BJ (cell line): ENCODE measurements at places on chromosomes 3 and 15.
A peak's percentile ranks its signal among the peaks of the same experiment; 100 is the strongest.

DNA sequence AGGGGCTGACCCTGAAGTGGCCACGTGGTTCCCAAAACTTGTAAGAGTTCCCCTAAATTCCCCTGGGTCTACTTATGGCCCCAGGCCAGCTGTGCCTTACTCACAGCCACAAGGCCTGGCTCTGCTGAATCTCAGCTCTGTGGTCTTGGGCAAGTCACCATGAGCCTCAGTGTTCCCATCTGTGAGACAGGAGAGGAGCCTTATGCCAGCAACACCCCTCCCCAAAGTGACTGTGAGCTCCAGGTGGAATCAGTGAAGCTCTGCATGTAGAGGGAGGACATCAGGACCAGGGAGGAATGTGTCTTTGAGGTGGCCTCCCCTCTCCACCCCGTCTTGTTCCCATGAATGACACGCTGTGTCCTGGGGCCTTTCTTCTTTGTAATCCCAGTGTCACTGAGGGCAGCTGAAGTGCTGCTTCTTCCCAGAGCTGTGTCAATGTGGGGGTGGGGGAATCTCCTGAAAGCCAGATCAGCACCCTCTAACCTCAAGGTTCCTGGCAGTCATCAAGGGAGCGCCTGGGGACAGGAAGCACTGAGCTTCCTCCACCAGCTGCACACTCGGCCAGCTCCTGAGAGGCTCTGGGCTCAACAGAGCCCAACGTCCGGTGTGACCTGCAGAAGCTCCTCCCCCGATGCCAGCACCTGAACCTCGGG lies 258.9 kb downstream of the UACA start:
- no peak for DNase-seq

DNA sequence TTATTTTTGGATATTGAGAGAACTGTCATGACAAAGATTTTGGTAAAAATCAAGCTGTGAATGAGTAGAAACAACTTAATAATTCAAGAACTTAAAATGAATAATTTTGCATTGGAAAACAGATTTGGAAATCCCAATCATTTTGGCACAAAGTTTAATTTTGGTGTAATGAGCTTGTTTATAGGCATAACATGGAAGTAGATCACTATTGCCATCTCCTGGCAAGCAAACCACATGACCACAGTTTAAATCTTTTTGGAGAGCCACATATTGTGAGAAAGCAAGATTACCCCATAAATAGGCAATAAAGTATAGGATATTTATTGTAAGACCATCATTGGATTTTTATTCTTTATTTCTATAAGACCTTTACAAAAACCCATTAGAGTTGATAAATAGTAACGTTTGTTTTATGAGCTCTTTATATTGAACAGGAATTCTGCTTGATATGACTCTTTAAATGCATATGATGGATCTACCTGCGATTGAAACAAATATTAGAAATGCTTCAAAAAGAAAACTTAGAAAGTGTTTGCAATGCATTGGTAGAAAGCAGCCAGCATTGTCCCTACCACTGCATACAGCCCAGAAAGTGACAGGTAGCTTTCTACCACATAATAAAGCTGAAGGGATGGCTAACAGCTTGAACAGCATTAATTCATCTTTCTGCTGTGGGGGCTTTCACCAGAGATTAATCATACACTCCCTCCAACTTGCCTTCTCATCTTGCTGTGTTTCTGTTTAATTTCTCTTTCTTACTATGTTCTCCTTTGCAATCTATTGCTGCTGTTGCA lies 766.8 kb downstream of the TBL1XR1 start:
- peak; percentile 13 for DNase-seq

GRCh38 chr15:44314512-44314911 lies 26.0 kb downstream of the GOLM2 start:
- DNase-seq, result no peak

DNA sequence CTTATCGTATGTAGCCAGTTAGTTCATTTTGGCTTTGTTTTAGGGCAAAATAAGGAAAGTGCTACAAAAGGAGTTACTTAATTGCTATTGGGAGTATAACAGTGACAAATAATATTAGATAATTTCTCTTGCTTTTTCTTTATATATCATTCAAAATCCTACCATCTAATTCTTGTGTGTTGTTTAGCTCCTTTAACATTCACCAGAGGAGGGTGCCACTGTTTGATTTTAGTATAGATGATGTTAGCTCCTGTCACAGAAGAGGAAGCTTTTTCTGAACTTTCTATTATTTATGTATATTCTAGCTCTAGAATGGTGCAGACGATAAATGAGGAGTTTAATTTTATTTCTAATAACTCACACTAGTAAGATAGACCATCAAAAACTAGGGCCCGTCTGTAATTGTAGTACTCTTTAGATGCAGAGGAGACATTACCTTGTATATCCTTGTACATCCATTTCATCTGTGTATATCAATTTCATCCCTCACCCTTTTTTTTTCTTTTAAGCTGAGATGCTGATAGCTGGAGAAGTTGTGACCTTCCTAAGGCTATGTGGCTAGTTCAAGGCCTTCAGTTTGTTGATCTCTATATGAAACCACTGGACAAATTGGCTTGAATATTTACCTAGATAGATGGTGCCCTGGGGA lies 3.0 kb downstream of the PPM1L start:
- no peak for DNase-seq

- no peak for DNase-seq
These were observed 235.3 kb upstream of the ST8SIA2 start for GRCh38 chr15:92158426-92158825.

DNA sequence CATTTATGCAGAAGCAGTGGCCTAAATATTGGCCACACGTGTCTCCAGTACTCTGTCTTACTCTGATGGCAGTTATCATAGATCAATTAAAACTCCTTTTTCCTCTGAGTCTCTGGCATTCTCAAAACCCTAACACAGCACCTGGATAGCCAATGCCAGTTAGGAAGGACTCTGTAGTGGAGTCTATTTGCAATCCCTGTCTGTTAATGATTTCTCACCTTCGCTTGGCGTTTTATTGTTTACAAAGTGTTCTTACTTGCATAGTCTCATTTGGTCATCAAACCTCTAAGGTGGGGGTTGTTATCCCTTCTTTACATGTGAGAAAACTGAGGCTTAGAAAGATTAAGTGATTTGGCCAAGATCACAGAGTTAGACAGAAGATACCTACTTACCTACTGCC lies 258.8 kb downstream of the IL5RA start:
- no peak for DNase-seq

GRCh38 chr15:79593119-79593869 lies 161.2 kb downstream of the MINAR1 start:
- no peak for DNase-seq

DNA sequence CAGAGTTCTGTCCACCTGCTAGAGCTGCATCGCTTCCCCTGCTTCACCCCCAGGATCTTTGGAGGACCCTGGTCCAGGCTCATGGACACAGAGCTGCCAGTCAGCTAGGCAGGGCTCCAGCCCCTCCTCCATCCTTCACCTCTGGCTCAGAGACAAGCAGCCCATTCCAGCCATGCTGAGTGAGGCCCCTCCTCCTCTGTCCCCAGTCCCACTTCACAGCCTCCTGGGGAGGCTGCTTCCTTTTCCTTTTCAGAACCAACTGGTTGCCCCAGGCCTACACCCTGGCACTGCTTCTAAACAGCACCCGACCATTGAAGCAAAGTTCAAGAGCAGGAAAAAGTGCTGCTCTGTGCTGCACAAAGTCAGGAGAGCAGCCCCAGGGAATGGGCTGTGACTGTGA lies 22.2 kb downstream of the IQSEC1 start:
- DNase-seq, result no peak

- peak; percentile 96 for DNase-seq
These were observed 74.6 kb upstream of the LEKR1 start for GRCh38 chr3:156751461-156752025.

DNA sequence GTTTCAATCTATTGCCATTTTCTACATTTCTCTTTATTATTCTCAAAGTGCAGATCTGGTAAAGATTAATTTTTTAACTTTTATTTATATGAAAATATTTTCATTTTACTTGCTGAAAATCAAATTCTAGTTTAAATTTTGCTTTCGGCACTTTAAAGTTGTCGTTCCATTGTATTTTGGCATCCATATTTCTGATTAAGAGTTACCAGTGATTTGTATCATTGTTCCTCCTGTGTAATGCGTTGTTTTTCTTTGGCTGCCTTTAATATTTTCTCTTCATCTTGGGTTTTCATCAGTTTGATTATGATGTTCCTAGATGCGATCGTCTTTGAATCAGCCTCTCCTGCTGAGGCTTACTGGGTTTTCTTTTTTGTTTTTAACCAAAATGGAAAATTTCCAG lies 97.3 kb downstream of the SPATA16 start:
- no peak for DNase-seq

- no peak for DNase-seq
These were observed 99.9 kb upstream of the IGSF10 start for GRCh38 chr3:151560738-151561137.

GRCh38 chr3:127992127-127992526 lies 60.1 kb upstream of the SEC61A1 start:
- DNase-seq, result no peak

DNA sequence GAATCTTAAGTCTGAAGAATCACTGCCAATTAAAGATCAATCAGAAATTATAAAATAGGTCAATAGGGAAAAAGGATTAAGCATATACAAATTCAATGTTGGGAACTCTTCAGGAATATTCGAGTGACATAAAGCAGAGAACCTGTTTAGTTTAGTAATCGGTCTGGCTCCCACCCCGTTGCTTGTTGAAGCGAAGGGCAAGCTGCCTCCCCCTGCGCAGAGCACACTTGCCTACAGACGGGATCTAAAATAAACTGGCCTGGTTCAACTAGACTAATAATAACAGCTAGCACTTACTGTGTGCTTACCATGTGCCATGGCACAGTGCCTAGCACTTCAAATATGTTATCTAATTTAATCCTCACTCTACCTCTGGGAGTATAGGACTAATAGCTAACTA lies 8.6 kb downstream of the SEMA6D start:
- no peak for DNase-seq

DNA sequence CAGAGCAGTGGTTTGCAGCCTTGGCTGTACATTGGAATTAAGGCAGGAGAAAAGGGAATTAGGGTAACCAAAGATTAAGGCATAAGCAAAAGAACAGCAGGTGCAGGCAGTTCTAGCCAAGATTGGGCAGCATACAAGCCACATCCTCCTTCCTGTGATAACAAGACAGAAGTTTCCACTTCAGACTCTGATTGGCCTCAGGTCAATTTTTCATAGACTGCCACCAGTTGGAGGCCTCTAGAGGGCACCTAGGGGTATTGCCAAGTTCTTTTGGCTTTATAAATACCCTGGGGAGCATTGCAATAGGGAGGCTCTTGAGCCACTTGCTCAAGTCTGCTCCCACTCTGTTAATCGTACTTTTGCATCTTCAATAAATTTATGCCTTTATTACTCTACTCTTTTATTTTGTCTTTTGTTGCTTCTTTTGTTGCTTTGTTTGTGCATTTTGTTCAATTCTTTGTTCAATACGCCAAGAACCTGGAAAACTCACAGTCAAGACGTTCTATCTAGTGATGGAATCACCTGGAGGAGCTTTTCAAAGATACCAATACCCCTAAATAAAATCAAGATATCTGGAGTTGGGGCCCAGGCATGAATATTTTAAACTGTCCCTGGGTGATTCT lies 32.2 kb upstream of the FMN1 start:
- no peak for DNase-seq

- no peak for DNase-seq
These were observed 66.9 kb upstream of the PLAAT1 start for GRCh38 chr3:193174140-193174539.

- no peak for DNase-seq
These were observed 20.2 kb downstream of the DUOX2 start for GRCh38 chr15:45093622-45094357.

GRCh38 chr15:65327651-65328393 lies 23.3 kb downstream of the RNU5B-1 start:
- no peak for DNase-seq

DNA sequence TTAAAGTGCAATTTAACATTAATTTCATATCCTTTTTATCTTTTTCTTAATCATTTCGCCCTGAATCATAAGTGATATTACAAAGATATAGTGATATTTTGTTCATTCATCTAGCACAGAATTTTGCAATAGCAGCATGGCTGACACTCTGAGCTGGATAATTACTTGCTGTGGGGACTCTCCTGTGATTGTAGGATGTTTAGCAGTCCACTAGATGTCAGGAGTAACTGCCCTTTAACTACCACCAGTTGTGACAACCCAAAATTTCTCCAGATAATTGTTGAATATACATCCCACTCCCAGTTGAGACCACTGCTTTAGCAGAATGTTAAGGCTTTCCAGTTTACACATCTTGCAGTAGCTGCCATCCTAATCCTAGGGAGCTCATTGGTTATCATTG lies 196.8 kb upstream of the MBNL1 start:
- DNase-seq, result no peak

GRCh38 chr3:122794779-122795673 lies at the start of gene SLC49A4:
Gene SLC49A4, plus strand, starts transcription at chr3:122795069. Its CDS starts 124 bp downstream, at chr3:122795193.
- DNase-seq, result no peak

- DNase-seq, result no peak
These were observed 87.3 kb upstream of the ROPN1 start for GRCh38 chr3:124078953-124079911.

DNA sequence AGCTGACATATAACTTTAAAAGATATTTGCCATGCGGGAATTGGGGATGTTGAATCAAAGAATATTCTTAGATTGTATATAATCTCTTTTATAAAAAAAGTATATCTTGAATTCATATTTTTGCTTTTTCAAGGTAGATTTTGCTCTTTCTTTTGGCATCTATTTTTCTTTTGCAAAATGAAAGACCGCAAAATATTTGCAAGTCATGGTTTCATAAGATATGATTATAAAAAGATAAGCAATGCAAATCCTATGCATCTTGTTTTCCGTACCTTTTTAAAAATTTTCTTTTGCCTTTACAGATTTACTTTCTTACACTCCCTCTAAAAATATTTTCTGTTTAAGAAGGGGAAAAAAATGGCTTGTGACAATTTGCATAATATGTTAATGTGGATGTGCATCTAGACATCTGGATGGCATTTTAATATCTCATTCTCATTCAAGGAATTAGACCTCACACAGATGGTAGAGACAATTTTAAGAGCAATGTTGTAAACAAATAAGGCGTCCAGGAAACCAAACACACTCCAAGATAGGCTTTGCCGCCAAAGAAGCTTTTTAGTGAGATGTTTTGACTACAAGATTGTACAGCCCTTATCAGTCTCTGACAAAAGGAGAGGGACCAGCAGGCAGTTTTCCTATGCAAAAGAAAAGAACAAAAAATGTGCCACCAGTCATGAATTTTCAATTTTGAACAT lies 371.1 kb downstream of the CHL1 start:
- DNase-seq, result no peak

DNA sequence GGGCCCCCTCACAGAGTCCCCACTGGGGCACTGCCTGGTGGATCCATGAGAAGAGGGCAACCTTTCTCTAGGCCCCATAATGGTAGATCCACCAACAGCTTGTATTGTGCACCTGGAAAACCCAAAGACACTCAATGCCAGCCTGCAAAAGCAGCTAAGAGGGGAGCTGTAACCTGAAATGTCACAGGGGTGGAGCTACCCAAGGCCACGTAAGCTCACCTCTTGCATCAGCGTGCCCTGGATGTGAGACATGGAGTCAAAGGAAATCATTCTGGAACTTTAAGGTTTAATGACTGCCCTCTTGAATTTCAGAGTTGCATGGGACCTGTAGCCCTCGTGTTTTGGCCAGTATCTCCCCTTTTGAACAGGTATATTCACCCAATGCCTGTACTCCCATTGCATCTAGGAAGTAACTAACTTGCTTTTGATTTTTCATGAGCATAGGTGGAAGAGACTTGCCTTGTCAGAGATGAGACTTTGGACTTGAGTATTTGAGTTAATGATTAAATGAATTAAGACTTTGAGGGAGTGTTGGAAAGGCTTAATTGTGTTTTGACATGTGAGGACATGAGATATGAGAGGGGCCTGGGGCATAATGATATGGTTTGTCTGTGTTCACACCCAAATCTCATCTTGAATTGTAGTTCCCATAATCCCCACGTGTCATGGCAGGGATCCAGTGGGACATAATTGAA lies 900.9 kb upstream of the ROBO1 start:
- no peak for DNase-seq
